Thyroid gland (tissue), 4 donors: ENCODE measurements at places on chromosomes 16 and 17. TPM values are rescaled to one million over a fixed set of nuclear protein-coding genes. Genes with fewer than 3 reads are reported as not detected.

Gene TEKT5
- total RNA-seq: not detected

- peak; percentile 63 for DNase-seq
These were observed at the start of gene NT5C3B for GRCh38 chr17:41835800-41836549. Gene NT5C3B, minus strand, starts transcription at chr17:41836232. Its CDS starts 39 bp downstream, at chr17:41836193.

GRCh38 chr16:87806641-87807546, 41.1 kb upstream of the KLHDC4 start:
- DNase-seq: peak; percentile 26

- DNase-seq: no peak
These were observed 563.9 kb downstream of the TMEM114 start for GRCh38 chr16:8026450-8026849.

DNA sequence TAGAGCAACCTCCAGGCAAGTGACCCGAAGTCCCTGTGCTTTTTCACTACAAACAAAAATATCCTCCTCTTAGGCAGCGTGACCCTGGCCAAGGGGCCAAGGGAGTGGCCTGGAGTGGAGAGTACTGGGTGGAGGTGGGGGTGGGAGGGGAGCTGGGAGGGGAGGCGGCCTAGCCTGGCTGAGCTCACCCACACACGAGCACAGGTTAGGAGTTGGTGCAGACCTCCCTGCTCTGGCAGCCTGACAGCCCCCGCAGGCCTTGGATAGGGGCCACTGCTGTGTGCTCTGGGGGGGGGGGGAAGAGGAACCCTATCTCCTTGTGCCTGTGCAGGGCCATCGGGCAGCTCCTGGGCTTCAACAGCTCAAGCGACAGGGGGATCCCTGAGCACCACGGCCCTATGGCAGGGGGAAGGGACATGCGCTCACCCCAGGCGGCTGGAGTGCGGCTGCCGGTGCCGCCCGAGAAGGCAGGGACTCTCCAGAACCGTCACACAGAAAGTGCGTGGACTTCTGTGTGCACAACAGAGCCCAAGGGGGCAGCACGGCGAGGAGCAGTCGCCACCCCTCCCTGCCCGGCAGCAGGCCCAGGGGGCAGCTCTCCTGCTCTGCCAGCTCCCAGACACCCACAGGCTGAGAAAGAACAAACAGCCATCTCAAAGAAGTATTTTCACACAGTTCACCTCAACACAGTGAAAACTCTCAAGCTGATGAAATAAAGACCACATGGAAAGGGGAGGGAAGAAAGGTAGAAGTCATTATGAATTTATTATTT, 13.3 kb downstream of the SLC16A3 start:
- no peak for DNase-seq

DNA sequence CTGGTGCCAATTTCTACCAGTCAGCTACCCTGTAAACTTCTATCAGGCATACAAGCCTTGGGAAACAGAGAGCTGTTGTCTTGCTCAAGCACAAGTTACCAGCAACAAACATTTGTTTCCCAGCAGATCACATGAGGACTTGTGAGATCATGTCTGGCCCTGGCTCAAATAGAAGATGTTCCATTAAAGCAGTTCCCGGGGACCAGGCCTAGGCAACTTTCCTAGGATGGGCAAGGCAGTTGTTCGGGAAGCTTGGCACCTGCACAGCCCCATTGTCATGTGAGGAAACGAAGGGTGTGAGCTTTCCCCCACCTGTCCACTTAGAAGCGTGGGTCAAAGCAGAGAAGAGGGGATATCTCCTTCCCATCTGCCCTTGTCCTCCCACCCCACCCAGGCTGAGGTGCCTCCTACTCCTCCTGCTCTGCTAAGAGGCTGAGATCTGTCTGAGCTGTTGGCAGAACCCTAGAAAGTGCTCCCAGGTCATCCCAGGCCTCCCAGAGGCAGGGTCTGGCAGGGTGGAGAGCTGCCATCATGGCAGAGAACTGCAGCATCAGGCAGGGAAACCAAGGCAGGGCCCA, 11.2 kb upstream of the SLC47A2 start:
- peak; percentile 56 for DNase-seq

GRCh38 chr17:42855048-42855596, 4.1 kb downstream of the AOC3 start:
- no peak for DNase-seq

DNA sequence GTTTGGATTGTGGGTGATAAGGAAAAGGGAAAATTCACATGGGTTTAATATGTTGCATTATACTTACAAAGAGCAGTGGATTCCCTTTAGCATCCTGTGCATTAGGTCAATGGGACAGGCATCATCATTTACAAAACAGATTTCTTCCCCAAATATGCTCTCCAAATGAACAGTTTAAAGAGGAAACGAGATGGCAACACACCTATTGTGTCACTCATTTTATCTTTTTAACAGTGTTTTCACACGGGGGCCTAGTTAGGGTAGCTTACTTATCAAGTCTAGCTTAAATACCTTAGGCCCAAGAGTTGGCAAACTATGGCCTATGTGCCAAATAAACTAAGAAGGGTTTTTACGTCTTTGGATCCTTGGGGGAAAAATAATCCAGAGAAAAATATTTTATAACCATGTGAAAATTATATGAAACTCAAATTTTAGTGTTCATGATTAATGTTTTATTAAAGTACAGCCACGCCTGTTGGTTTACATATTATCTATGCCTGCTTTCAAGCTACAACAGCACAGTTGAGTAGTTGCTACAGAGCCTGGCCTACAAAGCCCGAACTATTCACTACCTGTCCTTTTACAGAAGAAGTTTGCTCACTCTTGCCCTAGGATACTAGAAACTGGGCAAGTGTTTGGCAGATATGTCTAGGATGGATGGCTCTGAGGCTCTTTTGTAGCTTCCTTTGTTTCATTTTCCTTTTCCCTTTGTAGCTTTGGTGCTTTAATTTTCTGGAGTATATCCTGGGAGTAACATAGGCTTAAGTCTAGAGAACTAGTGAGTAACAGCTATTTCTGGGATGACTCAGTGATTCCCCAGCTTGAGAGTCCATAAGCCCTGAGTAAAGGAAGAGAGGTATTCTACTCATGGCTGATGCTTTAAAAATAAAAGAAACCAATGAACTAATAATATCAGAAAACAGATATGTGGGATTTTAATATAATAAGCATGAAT, 12.4 kb downstream of the NUP93 start:
- DNase-seq: no peak

Gene DPEP3
- total RNA-seq: not detected

Gene NKIRAS2
- total RNA-seq: 27.3 TPM

GRCh38 chr17:45136846-45137560, 1.5 kb downstream of the ACBD4 start:
- DNase-seq: no peak

GRCh38 chr17:45649796-45650195, 134.3 kb upstream of the CRHR1 start:
- DNase-seq: no peak

Gene HID1
- total RNA-seq: 27.4 TPM

DNA sequence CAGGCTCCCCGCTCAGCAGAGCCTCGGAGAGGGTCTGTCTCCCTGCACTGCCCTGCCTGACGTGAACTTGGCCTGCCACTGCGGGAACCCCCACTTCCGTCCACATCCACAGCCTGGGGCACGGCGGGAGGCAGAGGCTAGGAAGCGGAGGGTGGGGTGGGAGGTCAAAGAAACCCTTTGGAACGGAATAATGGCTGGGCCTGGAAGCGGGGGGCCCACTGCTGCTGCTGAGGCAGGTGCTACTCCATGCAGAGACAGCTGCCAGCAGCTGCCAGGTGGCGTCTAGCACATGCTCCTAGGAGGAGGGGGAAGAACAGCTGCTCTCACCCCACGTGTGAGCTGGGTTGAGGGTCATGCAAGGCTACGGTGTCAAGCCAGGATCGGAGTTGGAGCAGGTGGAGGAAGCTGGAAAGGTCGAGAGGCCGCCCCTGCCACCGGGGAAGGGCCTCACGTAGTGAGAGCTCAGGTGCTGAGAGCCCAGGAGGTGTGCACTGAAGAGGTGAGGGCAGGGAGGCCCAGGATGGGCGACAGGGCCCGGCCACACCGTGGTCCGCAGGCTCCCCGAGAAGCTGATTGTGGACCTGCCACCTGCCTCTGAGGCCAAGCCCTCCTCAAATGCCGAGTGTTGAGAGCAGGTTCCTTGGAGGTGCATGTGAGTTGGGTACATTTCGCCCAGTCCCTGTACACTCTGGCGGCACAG, 9.8 kb downstream of the FSCN2 start:
- no peak for DNase-seq

Gene ALOX12
- total RNA-seq: not detected

Gene KRT24
- total RNA-seq: not detected

- DNase-seq: no peak
These were observed 99.5 kb upstream of the DNAH17 start for GRCh38 chr17:78676412-78677302.

DNA sequence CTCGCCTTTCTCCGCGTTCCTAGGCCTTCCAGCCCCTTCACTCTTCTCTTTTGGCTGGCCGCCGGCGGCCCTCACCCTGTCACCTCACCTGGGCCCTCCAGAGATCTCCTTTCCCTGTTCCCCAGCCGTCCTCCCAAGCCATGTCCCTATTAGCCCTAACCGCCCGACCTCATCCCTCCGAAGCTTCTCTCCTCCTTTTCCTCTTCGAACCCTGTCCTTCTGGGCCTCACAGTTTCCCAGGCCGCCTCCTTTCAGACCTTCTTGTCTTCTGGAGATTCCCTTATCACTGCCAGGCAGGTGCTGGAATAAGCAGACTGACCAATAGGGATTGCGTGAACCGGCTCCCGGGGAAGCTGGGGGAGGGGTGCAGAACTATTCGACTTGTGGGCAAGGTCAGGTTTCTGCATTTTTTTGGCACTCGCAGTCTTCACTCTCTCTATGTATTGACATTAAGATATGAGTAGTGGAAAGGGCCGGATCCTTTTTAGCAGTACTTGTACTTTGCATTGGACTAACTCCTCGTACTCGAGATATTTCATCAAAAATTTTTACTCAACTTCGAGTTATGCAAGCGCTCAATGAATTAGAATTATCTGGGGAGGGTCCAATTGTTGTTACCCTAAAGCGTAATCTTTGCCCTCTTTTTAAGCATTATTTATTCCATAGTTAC, 690 bp downstream of the RHOT1 start:
- DNase-seq: peak; percentile 87
